CD8-positive, alpha-beta memory T cell (primary cell): ENCODE measurements at places on chromosomes 2 and 18. TPM values are rescaled to one million over a fixed set of nuclear protein-coding genes. Genes with fewer than 3 reads are reported as not detected.

The CABYR gene
- 1.7 TPM for total RNA-seq

The UGT1A3 gene
- total RNA-seq, result not detected

The RAB31 gene
- total RNA-seq, result 0.57 TPM

The KLHL30 gene
- not detected for total RNA-seq

The UGT1A4 gene
- not detected for total RNA-seq
